GM23248 (cell line): ENCODE measurements at places on chromosomes 1 and 21. TPM values are rescaled to one million over a fixed set of nuclear protein-coding genes. Genes with fewer than 3 reads are reported as not detected.

DNA sequence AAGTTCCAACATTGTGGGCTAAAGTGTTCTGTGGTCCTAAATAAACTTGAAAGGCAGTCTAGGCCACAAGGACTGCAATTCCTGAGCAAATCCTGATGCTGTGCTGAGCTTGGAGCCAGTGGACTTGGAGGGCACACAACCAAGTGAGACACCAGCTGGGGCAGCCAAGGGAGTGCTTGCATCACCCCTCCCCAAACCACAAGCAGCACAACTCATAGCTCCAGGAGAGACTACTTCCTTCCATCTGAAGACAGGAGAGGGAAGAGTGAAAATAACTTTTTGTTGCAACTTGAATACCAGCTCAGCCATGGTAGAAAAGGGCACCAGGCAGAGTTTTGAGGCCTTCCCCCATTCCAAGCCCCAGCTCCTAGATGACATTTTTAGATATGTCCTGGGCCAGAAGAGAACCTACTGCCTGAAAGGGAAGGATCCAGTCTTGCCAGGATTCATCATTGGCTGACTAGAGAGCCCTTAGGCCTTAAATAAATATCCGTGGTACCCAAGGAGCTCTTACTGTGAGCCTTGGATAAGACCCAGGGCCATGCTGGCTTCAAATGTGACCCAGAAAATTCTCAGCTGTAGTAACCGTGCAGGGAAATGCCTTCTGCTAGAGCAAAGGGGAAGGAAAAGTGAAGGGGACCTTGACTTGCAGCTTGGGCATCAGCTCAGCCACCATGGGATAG, 35.4 kb upstream of the LRRC8B start:
- peak; percentile 77 for DNase-seq
- no peak overlapping the region for H3K27ac ChIP-seq
- H3K36me3 ChIP-seq, result no peaks in the 10 kb centered on the region
- no peaks in the 10 kb centered on the region for H3K27me3 ChIP-seq
- no peak overlapping the region for H3K4me3 ChIP-seq
- no peaks in the 10 kb centered on the region for H3K4me1 ChIP-seq

- DNase-seq, result no peak
- no peak overlapping the region for H3K4me3 ChIP-seq
- H3K36me3 ChIP-seq, result no peaks in the 10 kb centered on the region
- no peak overlapping the region for H3K27ac ChIP-seq
- H3K27me3 ChIP-seq, result peaks cover 4% of the 10 kb centered on the region
- no peaks in the 10 kb centered on the region for H3K4me1 ChIP-seq
Measured at GRCh38 chr1:230753191-230753585, 6.0 kb downstream of the CAPN9 start.

DNA sequence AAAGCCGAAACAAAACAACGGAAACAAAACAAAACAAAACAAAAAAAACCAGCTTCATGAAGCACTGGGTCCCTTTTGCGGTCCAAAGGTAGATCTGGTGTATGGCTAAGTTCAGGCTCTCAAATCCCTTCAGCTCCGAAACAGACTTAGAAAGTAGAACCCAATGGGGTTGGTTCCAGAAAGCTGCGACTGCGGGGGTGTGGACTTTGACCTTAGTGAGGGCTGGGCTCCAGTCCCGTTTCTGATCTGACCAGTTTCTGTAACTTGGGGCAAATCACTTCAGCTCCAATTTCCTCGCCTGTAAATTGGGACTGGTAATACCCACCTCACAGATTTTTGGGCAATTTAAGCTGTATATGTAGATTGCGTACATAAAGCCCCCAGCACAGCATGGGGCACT, 105.2 kb downstream of the ZSCAN20 start:
- DNase-seq, result no peak
- H3K36me3 ChIP-seq, result no peaks in the 10 kb centered on the region; the same call in 1 of the 2 replicates
- no peak overlapping the region for H3K4me3 ChIP-seq
- H3K4me1 ChIP-seq, result no peaks in the 10 kb centered on the region
- no peaks in the 10 kb centered on the region for H3K27me3 ChIP-seq

DNA sequence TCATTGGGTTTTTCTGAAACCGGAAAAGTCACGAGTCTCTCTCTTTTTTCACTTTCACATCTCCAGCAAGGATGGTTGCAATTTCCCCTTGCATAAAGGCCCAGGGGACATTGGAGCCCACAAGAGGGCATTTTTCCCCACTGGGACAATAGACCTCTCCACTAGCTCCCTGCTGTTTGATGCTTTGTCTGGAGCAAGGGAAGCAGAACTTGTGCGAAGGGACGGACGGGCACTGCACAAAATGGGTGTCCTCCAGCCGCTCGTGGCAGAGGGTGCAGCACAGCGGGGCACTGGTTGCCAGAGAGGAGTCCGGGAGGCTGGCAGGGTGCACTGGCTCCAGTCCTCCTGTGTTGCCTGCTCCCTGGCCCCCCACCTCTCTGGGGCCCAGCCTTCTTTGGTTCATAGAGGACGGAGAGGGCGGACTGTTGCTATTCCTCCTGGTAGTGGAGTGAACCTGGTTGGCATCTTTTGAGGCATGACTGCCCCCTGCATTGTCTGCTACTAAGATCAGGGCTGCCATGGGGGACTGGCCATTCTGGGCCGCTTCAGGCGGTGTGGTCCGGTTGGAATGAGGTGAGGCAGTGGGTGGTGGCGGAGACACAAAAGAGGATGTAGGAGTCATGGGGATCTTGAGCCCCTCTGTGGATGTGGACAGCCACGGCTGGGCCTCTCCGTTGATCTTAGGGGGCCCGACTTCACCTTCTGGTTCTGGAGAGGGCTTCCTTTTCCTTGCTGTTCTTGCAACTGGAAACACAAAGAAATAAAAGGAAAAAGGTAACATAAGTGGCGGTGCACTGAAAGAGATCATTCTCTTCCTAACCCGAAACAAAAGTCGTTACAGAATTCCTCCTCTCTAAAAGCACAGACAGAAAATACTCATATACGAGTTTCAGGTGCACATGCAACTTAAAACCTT, 2.6 kb downstream of the IRF2BP2 start:
- peaks cover 31% of the 10 kb centered on the region for H3K4me1 ChIP-seq
- peak overlapping the region; percentile 94 for H3K4me3 ChIP-seq
- peak overlapping the region; percentile 93 for H3K27ac ChIP-seq
- DNase-seq, result peak; percentile 64
- H3K27me3 ChIP-seq, result no peaks in the 10 kb centered on the region
- peaks cover 38% of the 10 kb centered on the region for H3K36me3 ChIP-seq

GRCh38 chr1:225737161-225737560, 40.5 kb upstream of the SRP9 start:
- peak overlapping the region; percentile 96 for H3K27ac ChIP-seq
- H3K4me3 ChIP-seq, result peak overlapping the region; percentile 10; the same call in 1 of the 2 replicates
- H3K4me1 ChIP-seq, result peaks cover 27% of the 10 kb centered on the region
- no peaks in the 10 kb centered on the region for H3K36me3 ChIP-seq
- no peaks in the 10 kb centered on the region for H3K27me3 ChIP-seq

The PTAFR gene
- not detected in 2 replicates for total RNA-seq

The LCE1E gene
- total RNA-seq, result not detected in 2 replicates
